ENCODE measurements at places on chromosomes 1 and 21.

GRCh38 chr21:35451276-35451675 lies 402.2 kb upstream of the RUNX1 start:
- no peak for DNase-seq

GRCh38 chr21:31258073-31258472 lies 86.0 kb downstream of the TIAM1 start:
- DNase-seq: no peak

DNA sequence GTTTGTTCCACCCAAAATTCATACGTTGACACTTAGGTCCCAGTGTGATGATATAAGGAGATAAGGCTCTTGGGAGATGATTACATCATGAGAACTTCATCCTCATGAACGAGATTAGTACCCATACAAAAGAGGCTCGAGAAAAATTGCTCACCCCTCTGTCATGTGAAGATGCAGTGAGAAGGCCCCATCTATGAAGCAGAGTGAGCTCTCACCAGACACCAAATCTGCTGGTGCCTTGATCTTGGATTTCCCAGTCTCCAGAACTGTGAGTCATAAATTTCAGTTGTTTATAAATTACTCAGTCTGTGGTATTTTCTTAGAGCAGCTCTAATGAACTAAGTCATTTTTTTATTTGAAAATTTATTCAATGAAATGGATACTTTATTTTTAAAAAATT lies 42.6 kb upstream of the USP25 start:
- peak; percentile 27 for DNase-seq

GRCh38 chr1:221881805-221882581 lies 140.1 kb upstream of the DUSP10 start:
- no peak for DNase-seq

GRCh38 chr21:41254090-41254700 lies 62.4 kb upstream of the FAM3B start:
- no peak for DNase-seq

DNA sequence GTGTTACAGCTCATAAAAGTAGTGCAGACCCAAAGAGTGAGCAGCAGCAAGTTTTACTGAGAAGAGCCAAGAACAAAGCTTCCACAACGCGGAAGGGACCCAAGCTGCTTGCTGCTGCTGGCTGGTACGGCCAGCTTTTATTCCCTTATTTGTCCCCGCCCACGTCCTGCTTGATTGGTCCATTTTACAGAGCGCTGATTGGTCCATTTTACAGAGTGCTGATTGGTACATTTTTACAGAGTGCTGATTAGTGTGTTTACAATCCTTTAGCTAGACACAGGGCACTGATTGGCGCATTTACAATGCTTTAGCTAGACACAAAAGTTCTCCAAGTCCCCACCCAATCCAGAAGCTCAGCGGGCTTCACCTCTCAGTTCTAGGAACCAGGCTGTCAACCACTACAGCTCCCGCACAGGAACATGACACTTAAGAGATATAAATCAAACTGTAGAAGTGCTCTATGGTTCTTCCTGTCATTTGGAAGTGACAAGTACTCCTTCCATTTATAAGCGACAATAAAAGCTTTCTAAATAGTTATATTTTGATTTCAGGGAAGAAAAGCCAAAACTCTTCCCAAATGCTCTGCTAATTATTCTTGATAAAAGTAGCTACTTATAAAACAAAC lies 28.5 kb downstream of the RNF115 start:
- no peak for DNase-seq

- DNase-seq: peak; percentile 56
These were observed 6.0 kb upstream of the PIGC start for GRCh38 chr1:172449585-172450523.

DNA sequence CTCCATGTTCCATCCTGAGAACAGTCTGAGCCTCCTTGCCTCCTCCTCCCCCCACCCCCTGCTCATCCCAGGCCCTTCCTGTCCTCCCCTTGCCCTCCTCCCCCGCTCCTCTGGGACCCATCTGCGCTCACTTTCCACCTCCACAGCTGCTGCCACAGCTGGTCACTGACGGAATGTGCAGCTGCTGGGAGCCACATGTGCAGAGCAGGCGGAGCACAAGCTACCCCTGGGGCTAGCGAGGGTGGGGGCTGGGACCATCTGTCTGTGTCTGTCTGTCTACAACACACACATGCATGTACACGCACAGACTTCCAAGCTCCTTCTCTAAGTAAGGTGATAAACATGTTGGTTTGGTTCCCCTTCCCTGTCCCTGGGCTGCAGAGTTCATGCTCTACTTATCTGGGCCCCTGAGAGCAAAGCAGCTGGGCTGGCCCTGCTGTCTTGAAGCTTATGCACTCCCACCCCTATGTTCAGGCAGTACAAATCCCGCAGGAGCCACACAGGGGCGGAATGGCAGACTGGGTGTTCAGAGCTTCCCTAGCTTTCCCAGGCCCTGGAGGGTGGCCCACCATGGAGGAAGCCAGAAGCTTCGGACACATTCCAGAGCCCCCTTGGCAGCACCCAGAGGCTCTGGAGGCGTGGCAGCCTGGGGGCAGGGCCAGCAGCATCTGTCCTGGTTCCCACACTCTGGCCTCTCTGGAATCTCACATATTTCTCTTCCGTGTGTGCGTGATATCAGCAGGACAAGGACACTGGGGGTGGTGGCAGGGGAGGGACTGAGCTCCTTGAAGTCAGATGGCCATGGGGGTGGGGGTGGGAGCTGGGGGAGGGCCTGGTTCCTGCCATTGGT lies 7.0 kb upstream of the HEYL start:
- peak; percentile 69 for DNase-seq

- no peak for DNase-seq
These were observed 76.7 kb upstream of the CASZ1 start for GRCh38 chr1:10873189-10873588.

GRCh38 chr1:113675302-113675701 lies 84.0 kb downstream of the PHTF1 start:
- peak; percentile 19 for DNase-seq

- no peak for DNase-seq
These were observed 22.4 kb downstream of the TCP10L start for GRCh38 chr21:32562915-32563314.

- DNase-seq: peak; percentile 27
These were observed 89.7 kb upstream of the ESRRG start for GRCh38 chr1:216812966-216813365.

DNA sequence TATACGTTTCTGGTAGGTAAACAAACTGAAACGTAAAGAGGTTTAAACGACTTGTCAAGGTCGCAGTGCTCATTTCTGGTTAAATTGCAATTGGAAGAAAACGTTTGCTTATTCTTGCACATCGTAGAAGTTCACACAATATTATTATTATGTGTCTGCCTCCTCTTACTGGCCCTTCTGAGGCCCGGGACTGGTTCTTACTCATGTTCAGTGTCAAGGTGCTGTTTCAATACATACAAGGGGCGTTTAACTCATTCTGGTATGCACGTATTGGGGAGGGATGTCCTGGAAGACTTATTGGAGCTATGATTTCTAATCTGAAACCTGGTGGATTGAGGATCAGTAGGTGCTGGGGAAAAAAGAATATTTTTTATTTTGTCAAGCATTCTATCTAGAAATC lies 932 bp downstream of the RPF1 start:
- DNase-seq: no peak

GRCh38 chr21:44720170-44720569 lies 8.8 kb upstream of the TSPEAR start:
- no peak for DNase-seq

DNA sequence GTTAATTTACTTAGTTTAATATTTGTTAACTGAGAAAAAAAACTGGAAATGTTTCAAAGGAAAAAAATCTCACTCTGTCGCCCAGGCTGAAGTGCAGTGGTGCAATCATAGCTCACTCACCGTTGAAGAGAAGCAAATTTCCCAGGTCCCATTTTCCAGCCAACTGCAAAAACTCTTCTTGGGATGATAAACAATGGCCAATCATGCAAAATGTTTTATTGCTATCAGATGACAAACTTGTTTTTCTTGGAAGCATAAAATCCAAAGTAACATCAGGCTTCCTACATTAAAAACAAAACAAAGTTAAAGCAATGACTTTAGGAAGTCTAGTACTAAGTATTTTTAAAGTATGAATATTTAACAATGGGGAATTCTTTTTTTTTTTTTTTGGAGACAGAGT lies 84.9 kb downstream of the LYST start:
- DNase-seq: no peak

- no peak for DNase-seq
These were observed 20.9 kb upstream of the SPATC1L start for GRCh38 chr21:46205166-46205565.

DNA sequence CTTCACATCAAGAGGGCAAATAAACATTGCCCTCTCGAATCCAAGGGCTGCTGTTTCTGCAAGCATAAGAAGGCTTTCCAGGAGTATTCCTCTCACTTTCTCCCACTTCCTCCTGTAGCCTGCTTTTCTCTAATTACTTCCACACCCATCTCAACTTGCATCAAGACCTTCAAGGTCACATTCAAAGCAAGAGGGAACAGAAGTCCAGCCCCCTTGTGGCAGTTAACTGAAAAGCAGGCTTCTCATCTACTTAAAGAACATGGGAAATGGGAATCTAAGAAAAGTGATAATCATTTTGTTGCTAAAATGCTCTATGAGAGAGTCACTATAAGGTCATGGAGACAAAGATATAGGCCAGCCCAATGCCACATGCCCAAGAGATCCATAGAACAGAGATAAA lies 874.4 kb downstream of the KCNT2 start:
- DNase-seq: no peak

DNA sequence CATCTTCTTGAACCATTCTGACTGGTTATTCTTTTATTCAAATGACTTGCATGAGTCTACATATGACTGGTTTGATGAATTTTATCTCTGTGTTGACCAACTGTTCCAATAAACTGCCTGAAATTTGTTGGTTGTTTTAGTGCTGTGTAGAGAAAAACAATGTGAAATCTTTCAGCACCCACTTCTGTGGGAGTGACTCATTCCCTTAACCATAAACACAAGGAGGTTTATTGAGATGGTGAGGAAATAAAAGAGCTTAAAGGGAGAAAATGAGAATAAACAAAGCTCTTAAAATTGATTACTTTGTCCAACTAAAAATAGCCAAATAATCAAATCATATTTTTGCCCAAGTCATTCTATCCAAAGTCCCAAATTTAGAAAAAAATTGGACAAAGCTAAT lies 341.1 kb downstream of the TGFB2 start:
- DNase-seq: peak; percentile 55

GRCh38 chr1:24801176-24801575 lies 55.9 kb downstream of the CLIC4 start:
- no peak for DNase-seq

- peak; percentile 99 for DNase-seq
These were observed at the start of gene STIL for GRCh38 chr1:47313915-47314664. Gene STIL, minus strand, starts transcription at chr1:47314147. Its CDS starts 3,828 bp downstream, at chr1:47310319.
